ENCODE measurements at places on chromosomes 5 and 9.

DNA sequence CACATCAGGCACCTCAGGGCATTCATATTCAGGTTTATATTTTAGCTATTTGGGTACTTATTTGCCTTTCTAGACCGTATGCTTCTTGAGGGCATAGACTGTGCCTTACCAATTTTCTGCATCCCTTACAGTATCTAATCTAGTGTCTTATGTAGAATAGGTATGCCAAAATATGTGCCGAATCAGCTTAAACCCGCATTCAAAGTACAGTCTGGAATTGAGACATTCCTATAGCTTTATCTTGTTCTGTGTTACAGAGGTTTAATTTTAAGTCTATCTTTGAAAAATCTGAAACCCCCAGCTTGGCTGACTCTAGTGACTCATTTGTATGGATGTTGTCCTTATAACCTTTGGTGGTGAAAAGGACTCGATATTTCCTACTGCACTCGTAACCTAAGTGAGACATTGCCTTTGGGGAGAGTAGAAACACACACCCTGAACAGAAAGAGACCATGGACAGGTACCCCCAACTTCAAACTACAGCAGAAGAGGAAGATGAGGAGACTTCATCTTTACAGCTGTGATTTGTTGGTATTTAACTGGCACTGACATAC is 27.0 kb upstream of the TMOD1 start:
- DNase-seq = no peak

GRCh38 chr5:76608833-76609232 is 14.4 kb downstream of the F2RL2 start:
- no peak for DNase-seq

- DNase-seq = no peak
Observed at GRCh38 chr9:9478741-9479140, 1134.1 kb downstream of the PTPRD start.

GRCh38 chr5:102153003-102153759 is 142.9 kb downstream of the SLCO4C1 start:
- no peak for DNase-seq

DNA sequence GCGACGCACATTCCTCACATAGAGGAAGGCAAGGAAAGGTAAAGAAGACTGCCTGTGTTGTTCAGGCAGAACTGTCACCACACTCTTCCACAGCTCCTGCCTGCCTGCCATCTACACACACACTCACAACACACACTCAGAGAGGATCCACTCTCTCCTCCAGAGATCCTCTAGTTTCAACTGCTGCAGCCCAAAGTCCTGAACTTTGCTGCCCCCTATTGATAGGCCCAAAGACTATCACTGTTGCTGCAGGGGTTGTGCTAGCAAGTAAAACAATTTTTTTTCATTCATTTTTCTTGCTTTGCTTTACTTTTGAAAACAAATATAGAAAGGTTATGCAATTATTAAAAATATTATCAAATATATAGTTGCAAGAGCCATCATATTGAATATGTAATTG is 5.9 kb upstream of the CFAP90 start:
- no peak for DNase-seq

DNA sequence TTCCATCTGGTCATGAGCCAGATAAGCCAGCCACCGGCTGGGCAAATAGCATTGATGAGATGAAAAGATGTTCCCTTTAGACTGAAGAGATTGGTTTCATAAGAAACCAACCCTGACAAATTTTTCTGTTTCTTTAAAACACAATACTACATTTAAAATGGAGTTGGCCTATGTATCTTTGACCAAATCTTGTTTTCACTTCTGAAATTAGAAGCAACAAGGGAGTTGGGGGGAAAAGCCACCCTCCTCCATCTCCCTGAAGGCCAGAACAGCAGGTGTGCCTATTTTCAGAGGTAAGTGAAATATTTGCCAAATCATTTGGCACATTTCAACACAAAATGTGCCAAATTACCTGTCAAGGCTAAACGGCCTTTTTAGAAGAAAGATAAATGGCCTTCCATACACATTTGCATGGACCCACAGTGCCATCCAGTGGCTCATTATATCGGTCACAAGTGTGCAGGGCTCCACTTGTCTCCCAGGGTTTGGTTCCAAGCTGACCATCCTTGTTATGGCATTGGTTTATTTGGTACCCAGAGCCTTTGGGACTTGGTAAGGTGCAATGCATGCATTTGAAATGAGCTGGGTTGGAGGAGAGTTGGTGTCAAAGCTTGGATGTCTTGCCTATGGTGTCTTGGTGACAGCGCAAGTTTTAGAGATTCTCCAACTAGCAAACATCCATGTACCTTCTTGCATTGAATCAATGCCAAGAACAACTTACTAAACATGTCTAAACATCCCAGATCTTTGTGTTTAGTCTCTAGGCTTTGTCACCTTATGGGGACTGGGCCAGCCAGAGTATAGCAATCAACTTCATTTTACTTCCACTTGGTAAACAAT is 372.0 kb upstream of the KIF2A start:
- DNase-seq = peak; percentile 6

- no peak for DNase-seq
Observed at GRCh38 chr9:129748249-129748648, 4.6 kb downstream of the PTGES start.

DNA sequence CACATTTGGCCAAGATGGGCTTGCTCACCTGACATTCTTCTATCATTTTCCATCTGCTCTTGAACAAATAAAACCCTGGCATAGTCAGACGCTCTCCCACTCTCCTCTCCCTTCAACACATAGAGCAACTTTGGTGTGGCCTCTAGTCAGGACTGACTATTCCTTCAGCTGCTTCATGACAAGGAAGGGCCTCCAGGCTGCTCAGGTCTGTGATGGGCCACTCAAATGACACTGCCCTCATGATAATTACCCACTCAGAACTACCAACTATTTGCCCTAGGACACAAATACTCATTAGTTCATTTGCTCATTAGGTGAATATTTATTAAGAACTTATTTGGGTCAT is 376.3 kb downstream of the SEMA5A start:
- DNase-seq = no peak

GRCh38 chr9:93859431-93860215 is 95.5 kb downstream of the BARX1 start:
- DNase-seq = no peak

- no peak for DNase-seq
Observed at GRCh38 chr5:16554110-16554509, 62.7 kb downstream of the RETREG1 start.
